Chondrocyte (in vitro differentiated cells): ENCODE measurements at places on chromosomes 4 and X. TPM values are rescaled to one million over a fixed set of nuclear protein-coding genes. Genes with fewer than 3 reads are reported as not detected.

Gene DDIT4L
- total RNA-seq: 0.20 to 0.38 TPM in 2 of 3 replicates, not detected in the other

Gene GAGE2A
- total RNA-seq: not detected in 3 replicates

Gene SMIM14
- total RNA-seq: 42.6 to 54.2 TPM (median 46.9 TPM) in 3 replicates

Gene HSFX2
- not detected in 3 replicates for total RNA-seq

Gene TLR7
- not detected in 3 replicates for total RNA-seq

Gene CASP3
- 27.4 to 31.8 TPM (median 31.5 TPM) in 3 replicates for total RNA-seq

Gene CTAG2
- not detected in 3 replicates for total RNA-seq

Gene ZCCHC18
- 1.9 to 6.8 TPM (median 5.0 TPM) in 3 replicates for total RNA-seq

Gene PFKFB1
- total RNA-seq: 0.25 to 0.31 TPM in 2 of 3 replicates, not detected in the other

Gene GK
- total RNA-seq: 3.4 to 4.6 TPM (median 4.1 TPM) in 3 replicates

Gene GAGE12E
- not detected in 3 replicates for total RNA-seq

Gene SULT1B1
- total RNA-seq: 0.15 to 0.52 TPM (median 0.51 TPM) in 3 replicates

Gene ETDA
- not detected in 3 replicates for total RNA-seq

Gene MFAP3L
- total RNA-seq: 6.8 to 19.4 TPM (median 13.1 TPM) in 3 replicates

Gene WAS
- total RNA-seq: 0.24 to 1.3 TPM (median 0.37 TPM) in 3 replicates

Gene C1GALT1C1
- total RNA-seq: 15.7 to 25.8 TPM (median 16.2 TPM) in 3 replicates

Gene HAND2
- not detected in 3 replicates for total RNA-seq

Gene TRIM60
- total RNA-seq: not detected in 3 replicates

Gene TMEM31
- not detected in 3 replicates for total RNA-seq

Gene MAGEA2
- total RNA-seq: not detected in 3 replicates

Gene PAGE2B
- not detected in 3 replicates for total RNA-seq

Gene NEIL3
- 1.5 to 2.5 TPM (median 1.7 TPM) in 3 replicates for total RNA-seq

Gene DRD5
- not detected in 3 replicates for total RNA-seq

Gene TNIP3
- 0.31 TPM in 1 of 3 replicates, not detected in the others for total RNA-seq

Gene PCDH19
- 5.0 to 63.2 TPM (median 5.3 TPM) in 3 replicates for total RNA-seq
